Activated CD4-positive, CD25-positive, alpha-beta regulatory T cell (primary cell): ENCODE measurements at places on chromosomes 3 and 15.
A peak's percentile ranks its signal among the peaks of the same experiment; 100 is the strongest.

DNA sequence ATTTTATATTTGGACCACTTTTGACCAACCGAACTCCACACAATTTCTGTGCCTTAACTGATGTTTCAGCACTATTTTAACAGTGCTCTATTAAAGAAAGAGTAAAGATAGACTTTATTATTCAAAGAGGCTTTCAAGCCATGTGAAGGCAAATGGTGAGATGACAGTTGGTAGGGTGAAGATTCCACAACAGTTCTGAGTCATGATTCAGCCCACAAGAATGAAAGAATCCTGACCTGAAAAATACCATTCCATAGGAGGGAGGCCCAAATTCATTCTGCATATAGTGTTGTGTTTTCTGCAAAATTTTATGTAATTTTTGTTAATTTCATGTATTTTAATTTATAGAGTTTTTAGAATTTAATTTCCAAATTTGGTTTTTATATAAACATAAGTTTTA, 135.6 kb upstream of the STAC start:
- DNase-seq: no peak

- no peak for DNase-seq
Observed at GRCh38 chr3:115808244-115808643, 184.9 kb downstream of the GAP43 start.

GRCh38 chr3:124676236-124676635, 54.0 kb upstream of the UMPS start:
- DNase-seq: no peak

GRCh38 chr3:7683426-7683825, 818.2 kb upstream of the LMCD1 start:
- no peak for DNase-seq

DNA sequence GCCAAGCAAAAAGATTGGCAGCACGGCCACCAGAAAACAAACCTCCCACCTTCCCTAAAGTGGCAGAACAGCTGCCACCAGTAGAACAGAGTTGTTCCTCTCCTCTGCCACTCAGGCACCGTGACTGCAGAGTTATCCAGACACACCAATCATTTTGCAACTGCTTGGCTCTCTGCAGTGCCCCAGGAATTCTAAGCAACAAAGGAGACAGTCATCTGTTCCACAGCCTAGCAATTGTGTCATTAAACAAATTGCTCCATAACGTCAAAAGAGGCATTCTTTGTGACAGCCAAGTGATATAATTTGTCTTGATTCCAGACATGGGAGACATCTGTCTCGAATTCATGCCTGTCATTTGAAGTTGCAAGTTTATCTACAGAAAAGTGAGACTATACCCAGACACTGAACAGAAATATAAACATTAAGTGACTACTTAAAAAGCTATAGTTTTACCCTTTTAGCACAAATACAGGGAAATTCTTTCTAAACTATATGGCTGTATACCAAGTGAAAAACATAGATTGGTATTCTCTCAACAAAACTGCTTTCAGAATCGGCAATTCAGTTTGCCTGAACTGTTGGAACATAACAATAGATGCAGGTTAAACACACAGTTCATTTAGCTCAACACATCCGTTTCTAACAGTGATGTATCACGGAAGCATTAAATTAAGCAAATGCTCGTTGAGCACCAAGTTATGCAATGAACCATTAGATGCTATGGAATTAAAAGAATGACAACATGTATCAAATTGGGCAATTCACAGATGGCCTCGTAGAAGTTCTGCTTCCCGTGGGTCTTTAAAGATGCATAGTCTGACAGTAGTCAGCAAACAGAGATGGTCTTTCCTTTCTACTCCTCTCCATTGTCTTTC, 281.3 kb downstream of the FGF12 start:
- no peak for DNase-seq

DNA sequence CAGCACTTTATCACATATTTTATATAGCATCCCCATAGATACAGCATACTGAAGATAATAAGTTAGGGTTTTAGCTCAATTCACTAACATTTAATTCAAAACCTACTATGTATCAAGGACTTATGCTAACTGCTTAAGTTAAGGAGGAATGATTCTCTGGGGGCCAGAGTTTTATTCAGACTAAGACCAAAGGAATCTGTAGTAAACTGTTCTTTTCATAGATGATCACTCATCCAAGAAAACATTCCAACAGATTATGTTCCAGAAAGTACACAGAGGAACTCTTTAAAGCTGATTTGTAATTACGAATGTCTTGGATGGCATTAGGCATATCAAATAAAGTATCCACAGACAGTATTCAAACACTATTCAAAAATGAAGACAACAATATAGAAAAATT, 226.4 kb downstream of the SCAPER start:
- DNase-seq: no peak

DNA sequence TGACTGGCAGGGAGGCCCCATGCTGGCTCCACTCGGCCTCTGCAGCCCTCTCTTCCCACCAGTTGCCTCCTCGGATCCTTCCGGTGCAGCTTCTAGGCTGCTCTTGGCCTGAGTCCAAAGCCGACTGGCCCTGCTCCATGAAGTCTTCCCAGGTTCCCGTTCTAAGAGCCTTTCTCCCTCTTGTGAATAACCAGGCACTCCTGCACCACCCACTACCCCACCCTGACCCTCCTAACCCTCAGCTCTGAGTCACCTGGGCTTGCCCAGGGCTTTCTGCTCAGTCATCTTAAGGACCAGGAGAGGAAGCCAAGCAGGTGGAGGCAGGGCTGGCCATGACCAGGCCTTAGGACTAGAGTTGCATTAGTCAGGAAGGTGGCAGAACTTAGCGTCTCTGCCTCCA, 28.1 kb upstream of the CNBP start:
- no peak for DNase-seq

GRCh38 chr3:24965706-24966385, 462.2 kb upstream of the RARB start:
- DNase-seq: no peak

GRCh38 chr3:197953325-197953724, 3.3 kb downstream of the RPL35A start:
- no peak for DNase-seq

GRCh38 chr3:47578691-47579632, at the start of gene CSPG5:
Gene CSPG5 (minus strand): TSS chr3:47578865. CDS start chr3:47578693, 172 bp downstream.
- peak; percentile 6 for DNase-seq

DNA sequence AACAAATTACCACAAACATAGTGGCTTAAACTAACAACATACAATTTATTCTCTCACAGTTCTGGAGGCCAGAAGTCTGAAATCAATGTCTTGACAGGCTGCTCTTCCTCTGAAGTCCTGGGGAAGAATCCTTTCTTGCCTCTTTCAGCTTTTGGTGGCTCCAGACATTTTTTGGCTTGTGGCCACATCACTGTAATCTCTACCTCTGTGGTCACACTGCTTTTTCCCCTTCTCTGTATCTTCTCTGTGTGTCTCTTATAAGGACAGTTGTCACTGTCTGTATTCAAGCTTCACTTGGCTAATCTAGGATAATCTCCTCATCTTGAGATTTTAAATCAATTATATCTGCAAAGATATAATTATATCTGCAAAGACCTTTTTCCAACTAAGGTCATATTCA, 80.3 kb upstream of the ABHD2 start:
- DNase-seq: no peak

GRCh38 chr15:74873756-74874424, 725 bp upstream of the SCAMP2 start:
- no peak for DNase-seq

GRCh38 chr15:48891232-48891765, 13.4 kb downstream of the EID1 start:
- no peak for DNase-seq

GRCh38 chr15:34582461-34583371, 735 bp downstream of the GOLGA8B start:
- no peak for DNase-seq

GRCh38 chr3:119318876-119319275, 24.7 kb downstream of the ARHGAP31 start:
- no peak for DNase-seq

DNA sequence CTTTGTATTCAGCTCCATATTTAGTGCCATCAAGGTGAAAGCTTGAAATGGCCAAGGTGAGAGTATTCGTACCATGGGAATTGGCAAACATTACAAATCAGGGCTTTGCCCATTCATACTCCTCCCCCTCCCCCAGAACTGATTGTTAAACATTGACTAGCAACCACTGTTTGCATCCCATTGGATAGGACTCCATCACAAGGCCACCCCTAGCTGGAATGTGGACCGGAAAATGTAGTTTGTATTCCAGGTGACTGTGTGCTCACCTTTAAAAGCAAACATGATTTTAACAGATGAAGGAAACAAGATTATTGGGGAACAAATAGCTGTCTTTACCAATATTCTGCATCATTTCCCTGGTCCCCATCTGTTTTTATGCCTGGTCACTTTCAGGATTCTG, 14.1 kb downstream of the ST3GAL6 start:
- DNase-seq: no peak

DNA sequence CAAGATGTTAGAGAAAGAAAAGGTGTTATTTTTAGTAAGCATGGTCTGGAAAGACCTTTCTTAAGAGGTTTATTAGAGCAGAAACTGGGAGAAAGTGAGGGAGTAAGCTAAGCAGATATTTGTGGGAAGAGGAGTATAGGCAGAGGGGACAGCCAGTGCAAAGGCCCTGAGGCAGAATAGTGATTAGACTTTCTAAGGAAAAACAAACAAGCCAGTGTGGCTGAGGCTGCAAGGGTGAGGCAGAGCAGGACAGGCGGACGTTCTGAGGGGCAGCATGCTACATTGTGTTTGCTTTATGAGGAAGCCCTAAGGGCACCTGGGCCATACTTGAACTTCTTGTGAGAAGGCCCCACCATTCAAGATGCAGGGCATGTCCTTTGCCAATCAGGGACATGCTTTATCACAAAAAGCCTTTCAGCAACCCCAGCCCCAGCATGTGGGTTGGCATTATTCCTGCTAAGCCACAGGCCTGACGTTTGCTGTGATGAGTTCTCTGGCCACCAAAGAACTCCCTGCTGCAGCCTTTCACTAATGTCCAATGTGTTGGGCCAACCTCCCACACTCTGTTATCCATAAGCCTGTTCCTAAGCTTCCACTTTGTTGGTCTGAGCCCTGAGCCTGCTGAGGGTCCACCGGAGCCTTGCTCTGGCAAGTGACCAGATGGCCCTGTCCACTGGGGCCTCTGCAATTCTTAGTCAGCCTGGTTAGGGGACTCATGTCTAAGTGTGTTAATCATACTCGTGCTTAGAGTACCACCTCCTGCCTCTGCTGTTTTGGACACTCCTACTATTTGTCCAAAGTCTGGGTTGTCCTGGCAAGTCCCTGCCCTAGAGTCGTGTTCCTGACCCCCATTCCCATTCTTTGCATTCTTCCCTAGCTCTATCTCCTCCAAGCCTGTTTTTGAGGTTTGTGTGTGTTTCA, 209.9 kb upstream of the CTNNB1 start:
- DNase-seq: no peak

- no peak for DNase-seq
Observed at GRCh38 chr15:48175126-48175525, 3.0 kb downstream of the MYEF2 start.

GRCh38 chr15:73936588-73937290, 10.5 kb downstream of the LOXL1 start:
- no peak for DNase-seq

DNA sequence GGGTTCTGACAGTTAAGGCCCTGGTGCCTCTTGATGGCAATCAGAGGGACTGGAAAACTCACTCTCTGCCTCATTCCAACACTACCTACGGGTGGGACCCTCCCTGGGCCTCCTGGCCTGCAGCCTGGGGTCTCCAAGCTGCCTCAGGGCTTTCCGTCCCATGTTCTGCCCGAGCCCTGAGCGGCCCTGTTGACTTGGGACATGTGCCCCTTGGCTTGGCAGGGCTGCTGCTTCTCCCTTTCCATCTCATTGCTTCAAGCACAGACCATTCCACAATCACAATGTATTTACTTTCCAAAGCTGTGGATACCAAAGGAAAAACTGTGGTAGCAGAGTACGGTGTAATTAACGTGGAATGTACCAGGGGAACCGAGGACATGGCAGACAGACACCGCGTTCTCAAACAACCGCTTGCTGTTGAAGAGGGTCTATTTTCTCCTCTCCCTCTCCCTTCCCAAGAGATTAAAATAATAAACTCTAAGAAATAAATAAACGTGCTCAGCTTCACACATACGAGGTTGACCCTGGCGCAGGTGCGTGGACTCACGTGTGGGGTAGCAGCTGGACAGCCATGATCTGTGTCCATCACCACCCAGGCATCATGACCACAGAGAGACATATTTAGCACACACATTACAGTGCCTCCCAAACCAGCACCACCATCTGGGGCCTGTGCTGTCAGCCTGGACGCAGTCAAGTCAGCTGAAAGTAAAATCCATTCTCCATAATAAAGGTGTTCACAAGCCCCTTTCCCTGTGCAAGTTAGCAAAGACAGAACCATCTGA, 172.0 kb downstream of the XXYLT1 start:
- no peak for DNase-seq

DNA sequence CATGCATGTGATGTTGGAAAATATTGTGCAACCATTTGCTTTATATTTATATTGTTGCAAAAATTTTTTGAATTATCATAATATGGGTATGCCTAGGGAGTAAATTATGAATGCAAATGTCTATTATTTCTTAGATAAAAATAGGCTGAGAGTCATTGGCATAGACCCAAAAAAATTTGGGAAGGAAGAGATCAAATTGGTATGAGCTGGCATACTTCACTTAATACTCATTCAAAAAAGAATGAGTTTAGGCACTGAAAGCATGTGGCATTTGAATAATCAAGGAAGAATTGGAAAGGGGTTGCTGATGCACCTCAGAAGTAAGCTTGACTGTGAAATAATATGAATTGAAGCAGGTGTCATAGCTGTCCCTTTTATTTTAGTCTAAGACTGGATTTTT, 764.0 kb upstream of the DPPA4 start:
- DNase-seq: no peak

- no peak for DNase-seq
Observed at GRCh38 chr3:60391292-60391691, 860.0 kb downstream of the FHIT start.

- DNase-seq: no peak
Observed at GRCh38 chr3:39414421-39414907, 7.9 kb downstream of the RPSA start.

DNA sequence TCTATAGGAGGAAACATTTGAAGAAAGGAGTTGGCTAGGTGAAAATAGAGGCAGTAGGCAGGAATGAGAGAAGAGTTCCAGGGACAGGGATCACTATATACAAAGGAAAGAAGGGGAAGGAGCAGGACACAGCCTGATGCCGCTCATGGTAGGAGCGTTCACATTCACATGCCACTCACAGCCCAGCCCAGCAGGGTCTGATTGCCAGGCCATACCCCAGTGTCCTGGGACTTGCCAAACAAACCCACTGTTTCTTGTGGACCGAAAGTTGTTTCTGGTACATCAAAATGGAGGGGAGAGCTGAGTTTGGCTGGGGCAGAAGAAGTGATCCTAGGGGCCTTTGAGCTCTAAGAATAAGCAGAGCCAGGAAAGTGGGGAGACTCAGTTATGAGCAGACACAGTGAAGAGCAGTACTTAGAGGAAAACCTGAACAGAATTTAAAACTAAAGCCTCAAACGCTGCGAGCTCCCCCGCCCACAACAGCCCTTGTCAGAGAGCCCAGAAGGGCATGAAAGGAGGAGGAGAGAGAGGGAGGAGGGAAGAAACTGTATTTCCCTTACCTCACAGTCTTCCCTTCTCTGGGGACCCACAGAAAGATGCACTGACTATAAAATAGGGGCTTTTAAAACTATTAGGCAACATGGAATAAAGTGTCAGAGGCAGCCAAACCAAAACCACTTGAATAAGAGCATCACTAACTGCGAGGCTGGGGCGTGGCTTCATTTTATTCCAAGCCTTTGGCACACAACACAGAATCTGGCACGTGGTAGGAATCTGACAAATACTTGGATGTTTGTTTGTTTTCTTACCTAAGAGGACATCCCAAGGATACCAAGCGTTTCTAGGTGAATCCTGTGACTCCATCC, 129.0 kb downstream of the RPL22L1 start:
- no peak for DNase-seq
